Osteocyte (in vitro differentiated cells): ENCODE measurements at places on chromosomes 12 and 14. TPM values are rescaled to one million over a fixed set of nuclear protein-coding genes. Genes with fewer than 3 reads are reported as not detected.
A peak's percentile ranks its signal among the peaks of the same experiment; 100 is the strongest.

TAS2R42 gene
- not detected in 2 replicates for total RNA-seq

CYP27B1 gene
- total RNA-seq = 1.7 and 2.3 TPM in 2 replicates

NTS gene
- not detected in 2 replicates for total RNA-seq

KRT1 gene
- total RNA-seq = not detected in 2 replicates

TBK1 gene
- 22.2 and 22.9 TPM in 2 replicates for total RNA-seq

IL31 gene
- not detected in 2 replicates for total RNA-seq

FIGNL2 gene
- 0.08 TPM in 2 replicates for total RNA-seq

- no peak for DNase-seq
- no peak overlapping the region for H3K27ac ChIP-seq
- no peaks in the 10 kb centered on the region for H3K36me3 ChIP-seq
Observed at GRCh38 chr12:47317175-47317915, 237.6 kb upstream of the AMIGO2 start.

GRCh38 chr12:65961190-65962035, 137.1 kb downstream of the HMGA2 start:
- no peaks in the 10 kb centered on the region for H3K27me3 ChIP-seq
- no peak for DNase-seq
- H3K36me3 ChIP-seq = peaks cover 25% of the 10 kb centered on the region
- no peak overlapping the region for H3K4me3 ChIP-seq

DNA sequence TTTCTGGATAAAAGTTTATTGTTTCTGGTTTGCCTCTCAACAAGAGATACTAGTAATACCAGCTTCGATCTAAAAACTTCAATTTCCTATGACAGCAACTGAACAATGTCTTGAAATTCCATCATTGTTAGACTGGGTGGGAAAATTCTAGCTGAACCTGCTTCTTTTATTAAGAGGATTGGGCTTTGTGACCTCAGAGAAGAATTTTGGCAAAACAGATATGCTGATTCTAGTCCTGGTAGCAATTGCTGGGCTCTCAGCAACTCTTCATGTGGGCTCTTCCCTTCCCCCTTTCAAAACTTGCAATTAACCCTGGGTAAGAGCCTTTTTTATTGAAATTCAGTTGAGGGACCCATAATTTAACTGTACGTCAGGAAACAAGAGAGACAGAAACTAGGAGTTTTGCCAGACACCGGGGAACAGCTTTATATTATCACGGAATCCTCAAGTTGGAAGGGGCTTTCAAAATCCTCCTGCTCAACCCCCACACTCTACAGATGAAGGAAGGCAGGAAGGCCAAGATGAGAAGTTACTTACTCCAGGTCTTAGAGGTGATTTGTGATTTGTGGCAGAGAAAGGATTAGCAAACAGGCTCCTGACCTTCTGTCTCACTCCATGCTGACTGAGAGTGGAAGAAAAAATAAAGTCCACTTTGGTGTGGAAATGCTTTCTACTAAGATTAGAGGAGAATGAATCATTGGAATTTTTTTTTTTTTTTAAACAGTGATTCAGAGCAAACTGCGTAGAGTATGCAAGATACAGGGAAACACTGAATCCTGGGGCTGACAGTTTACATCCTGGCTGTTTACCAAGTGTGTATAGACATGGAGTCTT, 239.0 kb upstream of the ATP2B1 start:
- peak overlapping the region; percentile 80 for H3K27ac ChIP-seq
- H3K27me3 ChIP-seq = no peaks in the 10 kb centered on the region
- H3K36me3 ChIP-seq = no peaks in the 10 kb centered on the region
- DNase-seq = no peak

DNA sequence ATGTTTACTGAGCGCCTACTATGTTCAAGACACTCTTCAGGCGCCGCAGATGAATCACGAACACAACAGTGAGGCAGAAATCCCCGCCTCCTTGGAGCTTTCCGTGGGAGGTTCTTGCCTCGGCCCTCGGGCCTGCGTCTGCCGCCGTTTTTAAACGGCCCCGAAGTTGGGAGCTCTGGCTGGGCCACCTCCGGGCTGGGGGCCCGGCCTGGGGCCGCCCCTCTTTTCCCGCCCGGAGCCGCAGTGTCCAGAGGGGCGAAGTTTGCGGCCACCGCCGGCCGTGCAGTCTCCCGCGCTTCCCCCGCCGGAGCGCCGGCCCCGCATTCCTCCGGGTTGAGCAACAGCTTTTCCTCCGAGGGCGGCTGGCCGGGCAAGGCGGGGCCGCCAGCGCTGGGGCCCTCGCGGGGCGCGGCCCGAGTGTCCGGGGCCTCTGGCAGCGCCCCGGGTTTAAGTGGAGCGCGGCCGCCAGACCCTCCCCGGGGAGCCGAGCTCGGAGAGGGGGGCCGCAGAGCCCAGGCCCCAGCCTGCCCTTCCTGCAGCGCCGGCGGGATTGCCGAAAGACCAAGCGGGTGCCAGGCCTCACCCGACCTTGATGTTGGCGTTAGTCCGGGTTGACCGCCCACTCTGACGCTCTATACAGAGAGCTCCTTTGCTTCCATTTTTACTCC, 18.7 kb upstream of the CTDSP2 start:
- DNase-seq = peak; percentile 87
- H3K27me3 ChIP-seq = no peaks in the 10 kb centered on the region

DNA sequence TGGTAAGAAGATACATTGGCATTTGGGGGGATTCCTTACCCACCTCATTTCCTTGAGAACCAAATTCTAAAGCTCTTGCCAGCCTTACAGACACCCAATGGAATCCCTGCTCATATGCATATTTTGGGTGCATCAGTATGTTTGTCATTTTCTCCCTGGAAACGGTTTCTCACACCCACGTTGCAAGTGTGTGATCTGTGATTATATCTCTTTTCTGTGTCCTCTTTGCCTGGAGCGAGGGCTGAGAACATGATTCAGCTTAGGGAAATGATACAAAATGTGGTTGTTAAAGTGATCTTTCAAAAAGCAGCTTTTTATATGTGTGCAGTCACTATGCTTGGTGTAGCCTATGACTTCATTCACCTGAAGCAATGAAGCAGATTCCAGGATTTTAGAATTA, 52.0 kb downstream of the KCNMB4 start:
- DNase-seq = no peak
- H3K4me1 ChIP-seq = no peaks in the 10 kb centered on the region
- H3K27ac ChIP-seq = no peak overlapping the region

GRCh38 chr14:103654619-103655018, 25.6 kb downstream of the KLC1 start:
- H3K27me3 ChIP-seq = no peaks in the 10 kb centered on the region
- H3K4me1 ChIP-seq = peaks cover 33% of the 10 kb centered on the region
- peaks cover 20% of the 10 kb centered on the region for H3K36me3 ChIP-seq
- no peak for DNase-seq
- H3K27ac ChIP-seq = no peak overlapping the region

- no peak for DNase-seq
- H3K27ac ChIP-seq = no peak overlapping the region
- H3K4me1 ChIP-seq = peaks cover 18% of the 10 kb centered on the region
- H3K27me3 ChIP-seq = no peaks in the 10 kb centered on the region
- H3K4me3 ChIP-seq = no peak overlapping the region
Observed at GRCh38 chr12:71060426-71060825, 97.4 kb downstream of the TSPAN8 start.

DNA sequence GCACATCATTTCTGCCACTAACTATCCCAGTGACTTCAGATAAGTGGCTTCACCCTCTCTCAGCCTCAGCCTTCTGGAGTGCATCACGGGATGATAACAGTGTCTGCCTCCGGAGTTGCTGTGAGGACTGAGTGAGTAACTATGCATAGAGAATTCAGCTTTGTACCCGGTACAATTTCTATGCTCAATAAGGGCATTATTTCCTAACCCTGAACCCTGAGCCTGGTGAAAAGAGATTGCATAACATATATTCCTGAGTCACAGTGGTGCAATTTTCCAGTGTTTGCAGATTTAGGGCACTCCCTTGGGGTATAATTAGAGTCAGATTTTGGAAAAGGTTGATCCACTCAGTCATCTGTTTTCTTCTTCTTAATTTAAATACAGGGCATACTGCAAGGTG, 181.1 kb downstream of the PTPN11 start:
- H3K27me3 ChIP-seq = peaks cover 3% of the 10 kb centered on the region
- no peaks in the 10 kb centered on the region for H3K36me3 ChIP-seq
- no peak overlapping the region for H3K4me3 ChIP-seq
- DNase-seq = no peak
- no peaks in the 10 kb centered on the region for H3K4me1 ChIP-seq

DNA sequence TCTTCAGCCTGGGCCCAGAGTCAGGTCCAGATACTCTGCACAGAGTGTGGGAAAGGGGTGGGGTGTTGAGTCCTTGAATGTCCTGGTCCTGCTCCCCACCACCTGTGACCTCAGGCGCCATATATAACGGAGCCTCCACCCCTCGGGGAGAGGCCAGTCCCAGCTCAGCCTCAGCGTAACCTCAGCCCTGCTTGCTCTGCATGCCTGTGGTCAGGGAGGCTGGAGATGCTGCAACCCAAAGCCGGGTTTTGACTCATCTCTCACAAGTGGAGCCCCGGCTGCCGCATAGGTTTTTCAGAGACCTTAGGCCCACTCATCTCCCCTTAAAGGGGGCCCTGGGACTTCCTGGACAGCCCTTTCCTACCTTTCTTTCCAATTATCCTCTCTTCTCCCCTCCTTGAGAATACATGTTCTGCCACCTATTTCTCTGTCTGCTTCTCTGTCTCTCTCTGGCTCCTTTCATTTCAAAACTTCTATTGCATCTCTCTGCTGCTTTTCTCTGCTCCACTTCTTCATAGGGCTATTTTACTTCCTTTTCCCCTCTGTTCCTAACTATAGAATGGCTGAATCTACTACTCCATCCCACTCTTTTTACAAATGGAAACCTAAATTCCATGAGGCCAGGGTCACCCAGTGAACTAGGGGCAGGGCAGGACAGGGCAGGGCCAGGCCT, 1.2 kb downstream of the ITGB7 start:
- H3K27ac ChIP-seq = peak overlapping the region; percentile 61
- no peak overlapping the region for H3K4me3 ChIP-seq
- H3K4me1 ChIP-seq = peaks cover 20% of the 10 kb centered on the region
- DNase-seq = no peak
- H3K27me3 ChIP-seq = no peaks in the 10 kb centered on the region

GRCh38 chr14:59474172-59474571, 9.0 kb upstream of the GPR135 start:
- H3K4me1 ChIP-seq = no peaks in the 10 kb centered on the region
- H3K27ac ChIP-seq = no peak overlapping the region
- peaks cover 26% of the 10 kb centered on the region for H3K36me3 ChIP-seq
- no peak for DNase-seq
- no peaks in the 10 kb centered on the region for H3K27me3 ChIP-seq

GRCh38 chr14:80323038-80323665, 111.8 kb upstream of the DIO2 start:
- peaks cover 33% of the 10 kb centered on the region for H3K4me1 ChIP-seq
- H3K36me3 ChIP-seq = peaks cover 21% of the 10 kb centered on the region
- H3K27me3 ChIP-seq = no peaks in the 10 kb centered on the region
- no peak overlapping the region for H3K4me3 ChIP-seq

DNA sequence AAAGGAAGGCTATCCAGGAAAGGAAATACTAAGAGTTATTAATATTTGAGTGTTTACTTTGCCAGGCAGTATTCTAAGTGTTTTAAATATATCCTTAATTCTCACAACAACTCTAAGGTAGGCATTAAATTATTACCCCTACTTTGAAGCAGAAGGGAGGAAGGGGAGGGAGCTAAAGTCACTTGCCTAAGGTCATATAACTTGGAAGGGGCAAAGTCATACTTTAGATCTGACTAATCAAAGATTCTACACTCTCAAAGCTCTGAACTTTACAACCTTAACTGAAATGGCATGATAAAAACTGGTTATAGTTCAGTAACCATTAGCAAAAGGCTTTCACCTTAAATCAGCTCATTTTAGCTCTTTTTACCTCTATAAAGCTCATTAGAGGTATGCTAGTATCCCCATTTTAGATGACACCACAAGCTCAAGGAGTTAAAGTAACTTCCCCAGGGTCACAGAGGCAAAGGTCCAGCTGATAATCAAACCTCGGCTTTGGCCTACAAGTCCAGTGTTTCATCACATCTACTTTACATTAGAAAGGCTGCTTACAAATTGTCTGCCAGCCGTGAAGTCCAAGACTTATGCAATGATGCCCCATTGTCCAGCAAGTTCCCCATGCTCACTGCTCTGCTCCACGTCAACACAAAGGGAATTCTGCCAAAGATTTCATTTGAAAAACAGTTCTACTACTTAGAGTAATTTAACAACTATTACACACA, 223.9 kb downstream of the MED13L start:
- H3K36me3 ChIP-seq = no peaks in the 10 kb centered on the region
- H3K4me1 ChIP-seq = peaks cover 58% of the 10 kb centered on the region
- no peak for DNase-seq
- no peak overlapping the region for H3K4me3 ChIP-seq
- peak overlapping the region; percentile 43 for H3K27ac ChIP-seq

DNA sequence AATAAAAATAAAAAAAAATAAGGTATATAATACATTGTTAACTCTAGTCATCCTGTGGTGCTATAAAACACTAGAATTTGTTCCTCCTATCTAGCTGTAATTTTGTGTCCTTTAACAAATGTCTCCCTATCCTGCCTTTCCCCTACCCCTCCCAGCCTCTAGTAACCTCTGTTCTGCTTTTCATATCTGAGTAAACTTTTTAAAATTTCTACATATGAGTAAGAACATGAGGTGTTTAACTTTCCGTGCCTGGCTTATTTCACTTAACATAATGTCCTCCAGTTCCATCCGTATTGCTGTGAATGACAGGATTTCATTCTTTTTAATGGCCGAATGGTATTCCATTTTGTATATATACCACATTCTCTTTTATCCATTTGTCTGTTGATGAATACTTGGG, 71.3 kb upstream of the GNG2 start:
- no peaks in the 10 kb centered on the region for H3K4me1 ChIP-seq
- no peak overlapping the region for H3K4me3 ChIP-seq
- DNase-seq = no peak
- peaks cover 58% of the 10 kb centered on the region for H3K27me3 ChIP-seq

GRCh38 chr14:79325071-79325470, 886.2 kb downstream of the DIO2 start:
- DNase-seq = no peak
- no peaks in the 10 kb centered on the region for H3K36me3 ChIP-seq
- H3K4me1 ChIP-seq = peaks cover 19% of the 10 kb centered on the region
- no peak overlapping the region for H3K4me3 ChIP-seq
- H3K27ac ChIP-seq = peak overlapping the region; percentile 3
- peaks cover 4% of the 10 kb centered on the region for H3K27me3 ChIP-seq

DNA sequence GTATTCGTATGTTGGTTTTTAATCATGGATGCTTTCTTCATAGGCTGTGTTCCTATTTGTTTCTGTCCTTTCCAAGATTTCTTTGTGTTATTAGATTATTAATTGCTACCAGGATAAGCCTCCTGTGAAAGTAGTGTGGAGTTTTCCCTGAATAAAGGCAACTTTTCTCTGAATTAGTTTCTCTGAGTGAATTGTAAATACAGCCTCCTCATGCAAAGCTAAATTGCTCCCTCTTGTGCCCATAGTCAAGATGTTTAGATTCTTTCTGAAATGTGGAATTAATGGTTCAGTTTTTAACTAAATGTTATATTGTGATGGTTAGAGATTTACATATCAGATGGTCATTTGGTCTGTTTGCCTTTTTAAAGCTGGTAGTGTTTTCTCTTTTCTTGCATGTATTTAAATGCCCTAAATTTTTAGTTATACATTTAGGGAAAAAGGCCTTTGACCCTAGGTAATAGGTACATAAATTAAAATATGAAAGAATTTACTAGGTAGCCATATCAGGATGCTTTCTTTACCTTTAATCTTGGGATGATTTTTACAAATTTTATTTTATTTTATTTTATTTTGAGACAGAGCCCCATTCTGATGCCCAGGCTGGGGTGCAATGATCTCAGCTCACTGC, 8.9 kb downstream of the APAF1 start:
- peaks cover 5% of the 10 kb centered on the region for H3K4me1 ChIP-seq
- no peak overlapping the region for H3K4me3 ChIP-seq
- no peaks in the 10 kb centered on the region for H3K27me3 ChIP-seq
- peaks cover 21% of the 10 kb centered on the region for H3K36me3 ChIP-seq
- H3K27ac ChIP-seq = peak overlapping the region; percentile 40
- DNase-seq = no peak

GRCh38 chr14:27929797-27930347, 836.7 kb upstream of the FOXG1 start:
- no peaks in the 10 kb centered on the region for H3K4me1 ChIP-seq
- H3K36me3 ChIP-seq = no peaks in the 10 kb centered on the region
- no peak overlapping the region for H3K27ac ChIP-seq
- H3K4me3 ChIP-seq = no peak overlapping the region
